ENCODE measurements at places on chromosomes 1 and 21.

DNA sequence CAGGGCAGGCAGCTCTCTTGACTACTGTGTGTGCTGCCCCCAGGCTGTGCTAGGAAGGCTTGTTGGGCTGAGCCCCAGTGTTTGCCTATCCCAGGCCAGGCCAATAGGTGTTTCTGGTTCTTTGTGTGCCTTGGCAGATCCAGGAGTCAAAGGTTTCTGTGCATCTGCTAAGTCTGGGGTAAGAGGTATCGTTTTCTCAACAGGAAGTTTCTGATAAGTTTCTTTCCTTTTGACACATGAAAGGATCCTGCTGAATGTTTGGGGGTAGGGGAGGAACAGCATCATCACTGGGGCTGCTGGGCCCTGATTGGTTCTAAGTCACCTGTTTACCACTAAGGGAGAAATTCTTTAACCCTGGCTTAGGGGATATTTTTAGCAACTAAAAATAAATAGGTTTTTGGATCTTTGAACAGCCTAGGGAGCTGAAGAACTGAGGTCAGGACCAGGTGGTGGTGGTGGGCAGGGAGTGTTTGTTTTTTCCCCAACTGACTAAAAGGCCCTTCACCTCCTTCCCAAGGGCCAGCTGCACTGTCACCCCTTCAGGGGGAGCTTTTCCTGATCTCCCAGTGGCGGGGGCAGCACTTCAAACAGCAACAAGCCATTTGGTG lies 85.1 kb downstream of the KCNN3 start:
- DNase-seq, result peak; percentile 38

DNA sequence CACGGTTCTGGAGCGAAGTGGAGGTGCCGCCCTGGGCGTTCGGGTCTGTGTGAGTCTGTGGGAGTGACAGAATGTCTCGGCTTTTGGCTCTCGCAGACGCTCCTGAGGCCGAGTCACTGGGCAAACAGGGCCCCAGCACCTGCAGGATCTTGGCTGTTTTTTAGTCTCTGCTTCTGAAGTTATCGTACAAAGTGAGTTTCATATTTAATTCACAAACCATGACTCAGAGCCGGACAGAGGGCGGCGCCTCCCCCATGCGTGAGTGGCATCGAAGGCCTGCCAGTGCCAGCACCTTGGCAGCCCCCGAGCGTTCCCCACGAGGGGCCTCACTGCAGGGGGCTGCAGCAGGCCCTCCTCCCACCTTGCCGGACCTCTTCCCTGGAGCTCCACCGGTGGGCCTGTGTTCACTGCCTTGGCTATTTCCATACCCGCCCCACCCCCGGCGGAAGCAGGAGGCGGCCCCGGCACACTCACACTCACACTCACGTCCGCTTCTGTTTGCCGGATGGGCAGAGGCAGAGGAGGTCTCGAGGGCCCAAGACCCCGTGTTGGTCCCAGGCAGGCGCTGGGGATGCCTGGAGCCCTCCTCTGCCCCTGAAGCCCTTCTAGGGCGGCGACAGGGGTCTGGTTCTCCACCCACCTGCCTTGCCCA lies 56.3 kb downstream of the MORN1 start:
- DNase-seq, result peak; percentile 66

- DNase-seq, result no peak
These were observed 25.6 kb upstream of the PRDM2 start for GRCh38 chr1:13674377-13674776.

- DNase-seq, result no peak
These were observed 9.3 kb upstream of the DCAF6 start for GRCh38 chr1:167927046-167927754.

GRCh38 chr1:56436912-56437417 lies 142.4 kb downstream of the PLPP3 start:
- DNase-seq, result no peak

- DNase-seq, result no peak
These were observed 21.1 kb upstream of the SH2D5 start for GRCh38 chr1:20753589-20753988.

DNA sequence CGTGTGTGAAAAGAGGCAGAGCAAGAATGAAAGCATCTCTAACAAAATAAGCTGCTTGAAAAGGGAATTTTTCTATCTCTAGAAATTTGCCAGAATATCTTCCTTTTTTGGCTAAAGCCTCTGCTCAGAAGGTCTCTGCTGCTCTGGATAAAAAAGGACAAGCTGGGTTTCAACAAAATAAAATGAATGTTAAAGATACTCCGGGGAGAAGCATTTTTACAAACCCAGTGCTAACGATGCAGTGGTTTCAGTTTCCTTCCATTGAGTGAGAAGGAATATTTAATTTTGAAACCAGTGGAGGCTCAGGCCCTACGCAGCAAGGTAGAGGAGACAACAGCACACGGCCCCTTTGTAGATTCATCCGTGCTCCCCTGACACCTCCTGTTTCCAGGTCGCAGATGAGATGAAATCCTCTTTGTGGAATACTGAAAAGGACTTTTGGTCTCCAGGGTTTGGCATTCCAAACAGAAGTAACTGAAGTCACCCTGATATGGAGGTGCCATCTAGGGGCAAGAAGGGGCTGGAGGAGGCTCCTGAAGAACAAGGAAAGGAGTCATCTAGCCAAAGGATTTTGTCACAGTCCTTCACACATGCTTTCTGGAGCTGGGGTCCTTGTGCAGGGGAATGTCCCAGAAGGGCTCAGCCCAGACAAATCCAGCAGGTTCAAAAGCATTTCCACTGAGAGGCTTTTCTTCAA lies 65.7 kb upstream of the SYT6 start:
- DNase-seq, result peak; percentile 28

DNA sequence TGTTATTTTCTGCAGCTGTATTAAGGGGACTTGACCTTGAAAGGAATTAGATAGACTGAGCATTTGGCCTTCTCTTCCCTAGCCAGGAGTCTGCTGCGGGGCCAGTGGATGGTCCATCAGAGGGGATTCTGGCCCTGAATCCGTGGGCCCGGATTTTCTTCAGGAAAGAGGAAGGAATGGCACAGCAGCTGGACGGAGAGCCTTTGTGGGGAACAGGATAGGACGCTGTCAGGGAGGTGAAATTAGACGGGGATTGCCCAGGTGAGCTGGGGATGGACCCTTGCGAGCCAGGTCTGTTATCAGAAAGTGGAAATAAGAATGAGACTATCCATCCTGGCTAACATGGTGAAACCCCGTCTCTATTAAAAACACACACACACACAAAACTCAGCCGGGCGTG lies 1.7 kb upstream of the C2CD2 start:
- DNase-seq, result peak; percentile 16

GRCh38 chr1:109482791-109483671 lies 674 bp upstream of the ATXN7L2 start:
- DNase-seq, result peak; percentile 69

DNA sequence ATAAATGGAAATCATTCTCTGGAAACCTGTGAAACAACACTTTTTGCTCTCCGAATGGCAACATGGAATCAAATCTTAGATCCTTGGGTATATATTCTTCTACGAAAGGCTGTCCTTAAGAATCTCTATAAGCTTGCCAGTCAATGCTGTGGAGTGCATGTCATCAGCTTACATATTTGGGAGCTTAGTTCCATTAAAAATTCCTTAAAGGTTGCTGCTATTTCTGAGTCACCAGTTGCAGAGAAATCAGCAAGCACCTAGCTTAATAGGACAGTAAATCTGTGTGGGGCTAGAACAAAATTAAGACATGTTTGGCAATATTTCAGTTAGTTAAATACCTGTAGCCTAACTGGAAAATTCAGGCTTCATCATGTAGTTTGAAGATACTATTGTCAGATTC lies 45.7 kb downstream of the PTGFR start:
- no peak for DNase-seq

- DNase-seq, result no peak
These were observed 13.4 kb downstream of the PLA2G2F start for GRCh38 chr1:20152599-20152930.

DNA sequence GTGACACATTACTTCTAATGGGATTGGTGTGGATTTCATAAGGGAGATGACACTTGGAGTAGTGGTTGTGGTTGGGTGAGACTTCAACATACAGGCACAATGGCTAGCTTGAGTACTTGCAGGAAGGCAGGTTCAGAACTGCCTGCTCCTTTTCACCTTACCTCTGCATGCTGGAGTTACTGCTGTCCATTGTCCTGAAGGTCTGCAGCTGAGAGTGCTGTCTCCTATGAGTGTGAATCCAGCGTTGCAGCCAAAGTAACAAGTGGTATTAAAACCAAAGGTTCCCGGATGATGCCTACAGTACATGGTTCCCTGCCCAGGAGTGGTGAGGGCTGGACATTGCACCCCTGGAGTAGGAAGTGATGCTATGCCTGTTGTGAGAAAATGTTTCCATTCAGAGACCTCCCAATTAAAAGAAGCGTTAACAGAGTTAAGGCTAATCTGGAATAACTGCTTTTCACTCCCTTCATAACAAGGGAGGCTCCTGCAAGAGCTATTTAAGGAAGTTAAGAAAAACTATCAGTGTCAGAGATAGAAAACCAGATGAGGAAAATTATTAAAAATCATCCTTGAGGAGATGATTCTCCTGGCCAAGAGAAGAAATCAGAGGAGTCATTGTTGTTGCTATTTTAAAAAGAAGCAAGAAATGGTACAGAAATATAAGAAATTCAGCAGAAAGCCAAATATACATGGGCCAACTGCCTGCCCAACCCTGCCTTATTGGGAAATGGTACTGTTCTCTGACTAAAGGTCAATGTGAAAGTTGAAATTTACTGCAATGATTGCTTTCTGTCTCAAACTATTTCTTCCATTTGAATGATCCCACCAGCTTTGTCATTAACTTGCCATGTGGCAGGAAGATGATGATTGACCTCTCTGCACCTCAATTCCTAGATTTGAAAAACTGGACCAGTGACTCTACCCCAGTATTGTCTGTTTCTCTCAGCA lies 9.8 kb upstream of the F5 start:
- peak; percentile 18 for DNase-seq

GRCh38 chr1:26161415-26162219 lies 2.7 kb downstream of the FAM110D start:
- DNase-seq, result peak; percentile 82

All from DMS53 (cell line).